ENCODE measurements at places on chromosomes 2 and 18.

DNA sequence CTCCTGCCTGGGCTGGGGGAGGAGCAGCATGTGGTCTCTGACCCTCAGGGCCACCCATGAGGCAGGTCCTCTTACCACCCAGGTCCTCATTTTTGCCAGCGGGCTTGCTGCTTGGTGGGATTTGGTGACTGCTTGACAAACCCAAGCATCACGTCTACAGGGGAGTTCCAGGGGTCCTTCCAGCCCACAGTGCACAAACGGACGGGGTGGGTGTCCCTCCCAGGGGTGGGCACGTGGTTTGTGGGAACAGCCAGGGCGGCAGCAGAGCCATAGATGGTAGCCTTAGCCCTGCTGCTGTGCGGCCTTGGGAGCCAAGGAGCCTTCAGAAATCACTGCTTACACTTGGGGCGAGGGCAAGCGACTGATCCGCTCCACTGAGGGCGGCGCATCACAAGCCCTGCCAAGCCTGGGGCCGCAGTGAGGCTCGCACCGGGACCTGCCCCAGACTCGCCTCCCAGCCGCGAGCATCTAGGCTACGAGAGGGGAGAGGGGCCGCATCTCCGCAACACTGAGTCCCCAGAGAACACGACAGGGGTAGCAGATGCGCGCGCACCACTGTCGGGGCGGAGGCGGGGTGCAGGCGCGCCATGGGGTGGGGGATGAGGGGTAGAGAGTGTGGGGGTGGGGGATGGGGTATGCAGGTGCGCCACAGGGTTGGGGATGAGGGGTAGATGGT, 36.9 kb downstream of the SNED1 start:
- DNase-seq, result no peak

GRCh38 chr2:124967325-124967724, 942.2 kb downstream of the CNTNAP5 start:
- DNase-seq, result no peak

GRCh38 chr2:197097578-197098366, 171.3 kb upstream of the PGAP1 start:
- no peak for DNase-seq

- no peak for DNase-seq
Measured at GRCh38 chr2:10830203-10830602, 17.6 kb upstream of the PDIA6 start.

- no peak for DNase-seq
Measured at GRCh38 chr2:136407117-136407951, 289.4 kb upstream of the CXCR4 start.

- no peak for DNase-seq
Measured at GRCh38 chr18:31603315-31603714, 11.6 kb downstream of the TTR start.

GRCh38 chr18:78480262-78481054, 499.2 kb upstream of the SALL3 start:
- DNase-seq, result no peak

DNA sequence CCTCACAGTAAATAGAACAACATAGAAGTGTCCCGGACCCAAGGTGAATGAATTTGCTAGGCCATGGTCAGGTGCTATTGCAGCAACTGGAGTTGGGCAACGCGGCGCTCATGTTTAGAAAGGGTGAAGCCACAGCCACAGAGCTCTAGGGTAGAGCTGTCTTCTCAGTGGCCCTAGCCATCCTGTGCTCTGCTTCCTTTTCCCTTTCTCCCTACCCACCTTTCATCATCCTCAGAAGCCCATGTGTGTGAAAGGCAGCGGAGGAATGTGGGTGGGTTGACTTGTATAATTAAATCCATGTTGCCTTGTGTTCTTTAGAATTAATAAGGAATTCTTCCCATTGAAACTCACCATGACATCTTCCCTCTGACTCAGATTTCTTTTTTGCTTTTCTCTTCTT, 336.7 kb downstream of the OSR1 start:
- no peak for DNase-seq

- DNase-seq, result no peak
Measured at GRCh38 chr2:227179988-227180685, 15.7 kb downstream of the COL4A3 start.

- DNase-seq, result no peak
Measured at GRCh38 chr2:213220967-213221603, 63.2 kb upstream of the SPAG16 start.

- no peak for DNase-seq
Measured at GRCh38 chr18:8735274-8735673, 29.9 kb downstream of the MTCL1 start.

GRCh38 chr2:61799099-61799498, 54.8 kb downstream of the FAM161A start:
- DNase-seq, result no peak

Measured in brain pericyte (primary cell).